Left kidney (tissue), 8 donors: ENCODE measurements at places on chromosomes 2 and 18. TPM values are rescaled to one million over a fixed set of nuclear protein-coding genes. Genes with fewer than 3 reads are reported as not detected.

- no peak for DNase-seq
Observed at GRCh38 chr2:192700934-192701333, 506.2 kb upstream of the TMEFF2 start.

Gene VWA3B
- polyA plus RNA-seq, result 0.80 TPM

- DNase-seq, result no peak
Observed at GRCh38 chr18:48402953-48403352, 6.2 kb downstream of the ZBTB7C start.

GRCh38 chr2:232415736-232416520, 9.3 kb downstream of the ALPG start:
- DNase-seq, result no peak

DNA sequence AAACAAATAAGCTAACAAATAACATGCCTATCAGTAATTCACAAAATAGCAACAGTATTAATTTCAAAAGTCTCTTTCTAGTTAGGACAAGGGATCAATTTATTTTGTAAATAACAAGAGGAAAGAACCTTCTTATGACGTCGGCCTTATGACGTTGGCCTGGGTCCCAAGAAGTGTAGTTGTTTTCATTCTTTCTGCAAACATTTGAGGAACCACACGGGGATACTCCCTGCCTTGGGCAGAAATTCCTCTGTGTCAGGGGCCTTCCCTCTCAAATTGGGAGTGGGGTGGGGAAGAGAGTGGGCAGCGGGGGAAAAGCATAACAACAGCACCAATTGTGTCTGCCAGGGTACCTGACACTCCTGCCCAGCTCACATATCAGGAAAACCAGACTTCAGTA, 1.3 kb downstream of the CCDC68 start:
- no peak for DNase-seq

GRCh38 chr2:77488141-77488540, 34.0 kb downstream of the LRRTM4 start:
- DNase-seq, result no peak

- no peak for DNase-seq
Observed at GRCh38 chr18:78528411-78529258, 451.0 kb upstream of the SALL3 start.

DNA sequence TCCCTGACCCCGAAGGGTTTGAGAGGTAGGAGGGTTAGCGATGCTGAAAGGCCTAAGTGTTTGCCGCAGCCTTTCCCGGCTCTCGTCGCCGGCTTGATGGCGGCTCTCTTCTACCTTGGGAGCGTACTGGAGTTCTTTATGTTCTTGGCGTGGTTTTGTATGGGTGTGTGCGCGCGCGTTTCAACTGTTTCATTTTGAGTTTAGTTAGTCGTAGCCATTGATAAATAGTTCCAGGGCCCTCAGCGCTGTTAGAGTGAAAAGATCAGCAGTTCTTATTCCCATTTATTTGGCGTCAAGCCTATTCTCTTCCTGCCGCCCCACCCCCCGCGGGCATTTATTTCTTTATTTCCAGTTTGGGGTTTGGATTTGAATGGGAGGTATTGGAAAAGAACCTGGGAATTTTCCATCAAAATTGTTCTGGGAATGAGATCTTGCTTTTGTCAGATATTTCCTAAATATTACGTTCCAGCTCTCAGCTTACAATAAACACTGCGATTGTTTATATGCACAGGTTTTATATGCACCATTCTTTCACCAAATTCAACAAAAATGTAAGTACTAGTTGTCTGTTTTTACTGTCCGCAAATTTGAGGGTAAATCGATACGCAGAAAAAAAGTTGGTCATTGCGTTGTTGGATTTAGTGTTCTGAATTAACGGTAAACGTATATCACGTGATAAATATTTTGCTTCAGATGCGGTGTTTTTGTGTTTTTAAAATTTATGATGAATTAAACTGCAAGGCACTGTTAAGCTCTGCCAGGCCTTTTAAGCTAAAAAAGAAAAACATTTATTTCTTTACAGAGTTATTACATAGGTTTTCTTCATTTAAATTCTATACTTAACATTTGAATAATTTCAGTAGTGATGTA, 954 bp downstream of the CCNT2 start:
- DNase-seq, result peak; percentile 40

DNA sequence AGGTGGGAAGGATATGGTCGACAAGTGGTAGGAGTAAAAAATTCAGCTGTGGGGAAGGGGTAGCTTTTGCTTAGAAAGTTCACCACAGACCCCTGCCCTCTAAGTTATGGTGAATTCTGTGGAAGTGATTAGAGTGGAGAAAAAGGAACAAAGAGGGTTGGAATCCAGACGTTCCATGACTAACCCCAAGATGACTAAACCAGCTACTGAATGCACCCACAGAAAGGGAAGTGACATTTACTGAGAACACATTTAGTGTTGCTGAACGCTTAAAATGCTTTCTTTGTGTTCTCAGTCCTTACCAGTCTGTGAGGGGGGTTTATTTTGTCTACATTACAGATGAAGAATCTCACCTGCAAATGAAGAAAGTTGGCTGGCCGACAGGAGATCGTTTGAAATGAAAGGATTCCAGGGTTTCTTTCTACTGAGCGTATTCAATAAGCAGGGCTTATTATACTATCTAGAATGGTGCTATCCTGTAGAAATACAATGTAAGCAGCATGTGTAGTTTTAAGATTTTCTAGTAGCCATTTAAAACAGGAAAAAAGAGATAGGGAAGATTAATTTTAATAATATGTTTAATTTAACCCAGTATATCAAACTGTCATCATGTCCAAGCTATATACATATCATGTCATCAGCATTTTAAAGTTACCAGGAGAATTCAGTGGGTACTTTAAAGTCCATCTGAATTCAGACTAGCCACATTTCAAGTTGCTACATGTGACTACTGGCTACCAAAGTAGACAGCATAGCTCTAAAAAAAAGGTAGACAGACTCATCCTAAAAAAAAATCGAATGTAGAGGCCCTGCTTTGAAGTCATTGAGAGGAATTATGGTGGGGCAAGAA, 60.1 kb downstream of the LIMS1 start:
- no peak for DNase-seq

Gene CENPA
- polyA plus RNA-seq, result 20.7 TPM

Gene DLGAP1
- polyA plus RNA-seq, result 6.2 TPM

GRCh38 chr2:73987948-73988700, 3.4 kb downstream of the TET3 start:
- no peak for DNase-seq

- no peak for DNase-seq
Observed at GRCh38 chr2:11820650-11821049, 74.2 kb downstream of the LPIN1 start.

DNA sequence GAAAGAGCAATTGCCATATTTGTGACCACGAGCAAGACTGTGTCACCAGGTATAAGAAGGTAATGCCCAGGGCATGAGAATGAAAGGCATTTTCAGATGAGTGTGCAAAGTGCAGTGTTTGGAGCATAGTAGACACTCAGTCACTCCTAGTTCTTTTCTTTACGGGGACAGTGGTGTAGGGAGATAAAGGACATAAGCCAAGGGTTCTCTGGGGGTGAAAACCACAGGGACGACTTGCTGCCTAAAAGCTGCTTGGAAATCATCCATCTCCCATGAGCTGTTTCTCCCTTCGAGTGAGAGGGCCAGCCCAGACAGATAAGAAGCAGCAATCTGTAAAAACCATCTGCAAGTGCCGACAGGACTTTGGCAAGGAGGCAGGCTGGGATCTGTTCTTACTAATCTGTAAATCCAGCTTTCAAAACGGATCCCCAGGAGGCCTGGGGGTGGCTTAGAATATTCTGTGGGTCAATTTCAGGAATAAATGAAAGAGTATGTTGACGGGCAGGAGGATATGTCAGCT, 221.6 kb downstream of the LPIN1 start:
- no peak for DNase-seq

DNA sequence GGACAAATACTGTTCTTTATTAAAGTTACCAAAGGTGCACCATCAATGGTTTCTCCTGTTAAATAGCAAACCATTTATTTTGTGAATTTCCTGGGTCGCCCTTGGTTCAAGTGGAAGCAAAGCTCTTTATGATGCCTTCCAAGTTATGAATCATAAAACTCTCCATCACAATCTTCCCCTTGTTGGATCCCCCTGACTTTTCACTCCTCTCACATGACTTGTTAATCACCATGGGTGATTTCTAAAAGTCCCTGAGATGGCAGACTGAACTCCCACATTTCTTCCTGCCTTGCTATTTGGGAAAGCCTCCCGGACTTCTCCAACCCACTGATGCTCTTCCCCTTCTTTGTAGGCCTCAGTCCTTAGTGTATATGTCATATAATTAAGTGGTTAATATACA, 176.0 kb downstream of the THADA start:
- no peak for DNase-seq

GRCh38 chr2:239558661-239559060, 157.8 kb upstream of the HDAC4 start:
- no peak for DNase-seq

DNA sequence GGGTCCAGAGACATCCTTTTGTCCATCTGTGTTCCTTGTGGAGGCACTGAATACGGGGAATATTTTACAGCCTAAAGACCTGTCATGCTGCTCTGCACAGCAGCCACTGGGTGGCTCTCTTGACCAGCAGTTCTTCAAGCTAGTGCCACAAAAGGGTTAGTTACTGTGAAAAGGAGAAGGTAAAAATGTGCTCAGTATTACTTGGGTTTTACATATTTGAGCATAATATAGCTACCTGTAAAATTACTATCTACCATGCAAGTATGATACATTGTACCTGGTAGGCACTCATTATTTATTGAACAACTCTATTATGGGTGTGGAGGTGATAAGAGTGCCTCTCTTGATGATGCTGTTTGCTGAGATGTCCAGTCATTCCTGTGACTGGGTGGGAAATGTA, 23.6 kb downstream of the FZD5 start:
- no peak for DNase-seq

DNA sequence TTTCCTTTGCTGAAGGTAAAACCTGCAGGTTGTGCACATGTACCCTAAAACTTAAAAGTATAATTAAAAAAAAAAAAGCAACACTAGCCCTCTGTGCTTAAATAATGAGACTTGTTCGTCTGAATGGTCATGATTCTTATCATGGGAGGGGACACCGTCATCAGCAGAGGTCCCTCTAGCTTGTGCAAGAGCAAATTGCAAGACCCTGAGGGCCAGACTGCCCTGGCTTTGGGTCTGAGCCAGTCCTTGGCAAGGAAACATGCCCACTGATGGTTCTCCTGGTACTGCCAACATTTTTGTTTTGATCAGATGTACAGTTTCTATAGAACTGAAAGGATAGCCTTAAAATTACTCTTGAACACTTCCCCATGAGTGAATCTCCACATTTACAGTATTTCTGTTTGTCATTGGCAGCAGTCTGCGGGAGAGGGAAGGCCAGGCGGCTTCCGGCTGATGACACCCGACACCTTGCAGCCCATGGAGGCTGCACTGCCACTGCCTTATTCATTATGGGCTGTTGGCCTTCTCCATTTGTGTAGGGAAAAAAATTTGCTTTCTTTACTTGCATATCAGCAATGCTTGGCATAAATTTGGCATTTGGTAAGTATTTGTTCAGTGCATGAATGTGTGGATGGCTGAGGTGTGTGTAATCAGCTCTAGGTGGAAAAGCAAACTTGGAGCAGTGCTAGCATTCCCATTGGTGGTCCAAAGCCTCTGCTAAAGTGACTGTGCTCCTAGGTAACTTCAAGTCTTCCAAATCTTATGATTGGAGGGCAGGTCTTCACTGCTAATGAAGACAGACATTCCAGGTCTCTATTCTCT, 161.6 kb upstream of the ALKAL2 start:
- no peak for DNase-seq

Gene POTEI
- polyA plus RNA-seq, result 0.08 TPM

- DNase-seq, result no peak
Observed at GRCh38 chr2:105368759-105369408, 30.0 kb downstream of the FHL2 start.
